ENCODE measurements at places on chromosomes 1 and 21.

DNA sequence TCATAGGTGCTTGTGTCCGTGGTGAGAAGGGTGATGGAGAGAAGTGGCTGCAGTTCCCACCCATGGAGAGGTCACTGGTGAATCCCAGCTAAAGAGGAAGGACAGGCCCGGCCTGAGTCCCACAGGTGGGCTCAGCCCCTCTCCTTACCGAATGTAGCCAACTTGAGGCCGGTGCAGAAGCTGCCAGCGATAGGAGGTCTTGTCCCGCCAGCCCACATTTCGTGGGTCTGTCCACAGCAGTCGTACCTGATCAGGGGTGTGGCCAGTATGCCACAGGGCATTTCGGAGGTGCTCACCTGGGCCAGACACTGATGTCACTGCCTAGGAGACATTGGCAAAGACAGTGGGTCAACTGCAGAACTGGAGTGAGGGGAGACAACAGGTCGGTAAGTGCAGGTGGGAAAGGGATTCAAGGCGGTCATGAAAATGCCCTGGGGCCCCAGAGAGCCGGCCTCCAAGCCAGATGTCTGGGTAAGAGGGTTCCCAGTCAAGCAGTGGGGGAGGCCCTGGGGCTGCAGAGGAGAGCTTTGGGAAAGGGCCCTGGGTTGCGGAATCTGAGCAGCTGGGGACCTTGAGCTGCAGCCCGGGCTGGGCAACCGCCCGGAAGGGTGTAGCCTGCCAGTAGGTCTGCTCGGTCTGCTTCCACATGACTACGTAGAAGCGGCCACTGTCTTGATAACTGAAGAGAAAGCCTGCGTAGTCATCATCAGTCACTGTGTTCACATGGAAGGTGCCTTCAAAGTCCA lies 10.6 kb downstream of the THBS3 start:
- DNase-seq = no peak

DNA sequence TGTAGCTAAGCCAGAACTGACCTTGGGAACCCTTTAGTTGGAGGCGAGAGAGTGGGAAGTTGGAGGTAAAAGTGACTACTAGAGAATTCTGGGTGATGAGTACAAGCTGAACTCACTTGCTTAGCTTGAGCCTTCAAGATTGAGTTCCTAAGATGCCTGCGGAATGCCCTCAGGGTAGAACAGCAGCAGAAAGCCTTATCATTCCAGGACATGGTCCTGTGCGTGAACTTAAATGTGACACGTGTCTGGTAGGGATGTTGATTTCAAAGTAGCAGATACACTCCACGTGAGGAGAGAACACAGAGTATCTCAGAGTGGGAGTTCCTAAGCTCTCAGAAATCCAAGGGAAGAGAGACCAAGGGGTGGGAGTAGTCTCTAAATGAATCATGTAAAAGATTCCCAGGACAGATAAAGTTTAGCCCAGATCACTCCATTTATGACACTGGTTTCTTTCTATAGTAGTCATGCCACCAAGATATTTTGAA lies 60.1 kb downstream of the KCNK1 start:
- no peak for DNase-seq

- DNase-seq = no peak
Observed at GRCh38 chr1:203158960-203159665, 16.5 kb downstream of the MYBPH start.

GRCh38 chr1:15181564-15181963 lies 28.0 kb downstream of the TMEM51 start:
- no peak for DNase-seq

- DNase-seq = no peak
Observed at GRCh38 chr1:204218552-204218951, 4.8 kb upstream of the GOLT1A start.

- no peak for DNase-seq
Observed at GRCh38 chr1:80251591-80251990, 1245.1 kb upstream of the ADGRL4 start.

DNA sequence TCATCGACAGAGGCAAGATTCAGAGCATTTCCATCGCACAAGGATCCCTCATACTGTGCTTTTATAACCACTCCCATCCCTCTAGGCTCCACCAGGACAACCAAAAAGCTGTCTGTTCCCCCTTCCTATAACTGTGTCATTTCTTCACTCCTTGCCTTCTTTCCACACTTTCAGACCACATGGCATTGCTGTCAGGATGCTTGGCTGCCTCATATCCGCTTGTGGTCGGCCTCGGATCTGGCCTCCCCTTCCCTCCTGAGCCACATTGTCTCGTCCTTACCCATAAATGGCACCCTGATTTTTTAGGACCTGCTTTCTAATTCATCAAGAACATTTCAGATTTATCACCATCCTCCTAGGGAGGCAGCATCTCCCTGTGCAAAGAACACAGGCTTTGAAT lies 80.5 kb downstream of the HIVEP3 start:
- DNase-seq = no peak

GRCh38 chr1:12356004-12356890 lies 126.4 kb downstream of the VPS13D start:
- DNase-seq = no peak

DNA sequence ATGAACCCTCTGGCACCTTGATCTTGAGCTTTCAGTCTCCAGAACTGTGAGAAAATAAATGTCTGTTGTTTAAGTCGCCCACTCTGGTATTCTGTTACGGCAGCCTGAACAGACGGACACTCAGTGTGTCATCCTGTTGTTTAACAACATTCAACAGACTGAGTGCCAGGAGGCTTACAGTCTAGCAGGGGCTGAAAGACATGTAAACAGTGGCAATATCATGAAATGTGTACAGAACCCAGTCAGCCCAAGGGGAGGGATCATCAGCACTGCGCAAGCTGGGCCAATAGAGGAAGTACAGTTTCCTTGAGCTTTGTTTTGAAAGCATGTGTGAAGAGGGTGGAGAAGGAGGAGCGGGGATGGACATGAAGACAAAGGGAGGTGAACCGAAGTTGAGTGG lies 13.6 kb downstream of the DIP2A start:
- no peak for DNase-seq

GRCh38 chr1:70142075-70142474 lies 63.3 kb downstream of the LRRC40 start:
- no peak for DNase-seq

DNA sequence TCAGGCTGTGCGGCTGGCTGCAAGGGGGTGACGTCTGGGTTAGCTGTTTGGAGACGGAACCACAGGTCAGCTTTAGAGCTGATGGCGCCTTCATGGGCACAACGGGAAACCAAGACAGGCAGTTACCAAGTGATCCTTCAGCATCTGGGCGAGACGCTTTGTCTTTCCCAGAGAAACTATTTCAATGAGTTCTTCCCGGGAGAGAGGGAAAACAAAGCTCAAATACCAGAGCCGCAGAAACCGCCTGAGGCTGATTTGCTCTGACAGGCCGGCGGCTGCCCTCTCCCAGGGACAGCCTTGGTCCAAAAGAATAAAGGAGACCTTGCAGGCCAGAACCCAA lies 76.5 kb downstream of the CD58 start:
- DNase-seq = no peak

- no peak for DNase-seq
Observed at GRCh38 chr1:168628807-168629206, 52.4 kb downstream of the XCL1 start.

GRCh38 chr1:43522776-43523480 lies 7.8 kb upstream of the PTPRF start:
- DNase-seq = no peak

- DNase-seq = no peak
Observed at GRCh38 chr1:198780376-198780775, 141.5 kb downstream of the PTPRC start.

DNA sequence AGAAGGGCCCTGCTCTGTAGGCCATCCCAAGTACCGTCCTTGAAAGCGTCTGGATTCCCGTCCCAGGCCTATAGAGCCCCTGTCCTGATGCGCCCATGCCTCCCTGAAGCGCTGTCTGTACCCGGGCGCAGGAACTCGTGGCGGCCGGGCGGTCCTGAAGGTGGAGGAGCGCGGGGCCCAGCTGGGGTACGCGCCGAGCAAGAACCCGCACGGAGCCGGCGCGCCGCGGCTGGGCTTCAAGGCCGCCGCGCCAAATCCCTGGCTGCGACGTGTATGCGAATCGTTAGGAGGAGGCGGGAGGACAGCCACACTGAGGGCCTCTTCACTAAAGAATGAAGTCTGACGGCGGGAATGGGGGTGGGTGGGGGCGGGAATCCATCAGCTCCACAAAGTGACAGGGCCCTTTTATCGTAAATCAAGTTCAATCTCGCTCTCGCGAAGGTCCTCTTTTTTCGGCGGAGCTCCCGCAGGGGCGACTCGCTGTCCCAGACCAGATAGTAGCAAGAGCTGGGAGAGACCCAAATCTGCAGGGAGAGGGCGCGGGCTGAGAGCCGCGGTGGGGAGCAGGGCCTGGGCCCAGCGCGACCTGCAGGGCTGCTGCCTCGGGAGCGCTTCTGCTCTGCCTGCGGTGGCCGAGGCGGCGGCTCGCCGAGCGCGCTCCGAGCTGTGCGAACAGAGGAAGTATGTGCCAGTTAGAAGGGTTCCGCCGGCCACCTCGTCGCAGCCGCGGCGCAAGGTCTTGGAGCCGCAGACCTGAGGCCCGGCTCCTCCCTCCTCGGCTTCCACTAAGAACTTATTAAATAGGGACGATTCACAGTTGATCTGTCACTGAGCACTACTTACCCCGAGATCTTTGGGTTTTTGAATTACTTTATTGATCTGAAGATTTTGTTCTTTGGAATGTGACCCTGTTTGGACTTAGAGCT lies 10.4 kb downstream of the BARHL2 start:
- peak; percentile 66 for DNase-seq

GRCh38 chr1:205477759-205478247 lies 22.0 kb upstream of the BLACAT1 start:
- no peak for DNase-seq

DNA sequence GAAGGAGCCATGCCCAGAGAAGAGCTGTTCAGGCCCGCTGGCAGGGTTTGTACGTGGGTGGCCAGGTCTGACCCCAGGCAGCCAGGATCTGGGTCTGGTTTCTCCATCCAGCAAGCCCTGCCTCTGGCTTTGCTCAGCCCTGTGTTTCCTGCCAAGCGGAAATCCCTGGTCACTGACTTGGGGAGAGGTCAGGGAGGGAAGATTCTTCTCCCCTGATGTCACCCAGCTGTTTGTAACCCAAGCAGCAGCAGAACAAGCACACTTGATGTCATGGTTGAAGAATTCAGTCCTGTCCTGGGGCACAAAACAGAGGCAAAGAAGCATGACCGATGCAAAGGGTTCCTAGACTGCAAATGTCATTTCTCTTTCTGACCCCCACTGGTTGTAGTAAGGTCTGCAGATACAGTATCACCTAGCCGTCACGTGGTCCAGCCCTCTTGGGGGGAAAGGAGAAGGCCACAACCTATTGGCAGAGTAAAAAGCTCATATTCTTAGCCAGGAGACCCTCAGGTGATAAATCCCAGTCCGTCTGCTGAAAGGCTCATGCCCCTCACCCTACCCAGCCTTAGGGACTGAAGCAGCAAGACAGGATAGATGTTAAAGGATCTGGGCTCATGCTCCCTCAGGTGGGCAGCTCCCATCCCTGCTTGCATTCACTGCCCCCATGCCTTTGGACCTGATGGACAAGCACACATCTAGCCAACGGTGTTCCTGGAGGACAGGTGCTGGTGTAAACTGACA lies 120.9 kb downstream of the SYT2 start:
- DNase-seq = no peak

GRCh38 chr1:99550198-99550597 lies 95.7 kb upstream of the PALMD start:
- no peak for DNase-seq

GRCh38 chr1:27615346-27616192 lies 11.6 kb upstream of the AHDC1 start:
- no peak for DNase-seq

- DNase-seq = no peak
Observed at GRCh38 chr1:31620631-31621497, 3.4 kb downstream of the HCRTR1 start.

DNA sequence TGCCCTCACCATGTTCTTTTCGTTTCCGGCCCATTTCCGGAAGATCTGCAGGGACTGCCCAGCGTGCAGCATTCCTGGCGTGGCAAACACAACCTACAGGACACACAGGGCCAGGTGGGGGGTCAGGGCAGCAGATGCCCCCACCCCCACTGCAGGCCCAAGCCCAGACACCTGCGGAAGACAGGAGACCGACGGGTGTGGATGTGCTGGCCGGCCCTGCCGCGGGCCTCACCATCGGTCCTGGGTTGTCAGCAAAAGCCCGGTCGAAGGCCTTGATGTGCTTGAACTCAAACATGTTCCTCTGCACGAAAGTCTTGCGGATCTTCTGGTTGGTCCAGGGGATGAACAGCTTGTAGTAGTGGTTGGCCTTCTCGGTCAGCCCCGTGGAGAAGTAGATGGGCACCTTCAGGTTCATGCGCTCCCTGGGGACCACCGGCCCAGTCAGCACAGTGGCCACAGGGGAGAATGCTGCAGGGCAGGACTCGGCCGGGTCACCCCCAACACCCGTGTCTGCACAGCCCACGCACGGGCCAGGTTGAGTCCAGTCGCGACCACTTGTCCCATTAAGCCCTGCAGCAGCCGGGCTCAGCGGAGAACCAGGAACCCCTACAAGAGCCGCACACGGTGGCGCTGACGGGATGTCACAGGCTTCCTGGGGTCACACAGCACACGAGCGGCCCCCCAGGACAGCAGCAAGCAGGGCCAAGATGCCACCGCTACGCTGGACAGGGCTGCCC lies 5.3 kb downstream of the PUSL1 start:
- DNase-seq = no peak

DNA sequence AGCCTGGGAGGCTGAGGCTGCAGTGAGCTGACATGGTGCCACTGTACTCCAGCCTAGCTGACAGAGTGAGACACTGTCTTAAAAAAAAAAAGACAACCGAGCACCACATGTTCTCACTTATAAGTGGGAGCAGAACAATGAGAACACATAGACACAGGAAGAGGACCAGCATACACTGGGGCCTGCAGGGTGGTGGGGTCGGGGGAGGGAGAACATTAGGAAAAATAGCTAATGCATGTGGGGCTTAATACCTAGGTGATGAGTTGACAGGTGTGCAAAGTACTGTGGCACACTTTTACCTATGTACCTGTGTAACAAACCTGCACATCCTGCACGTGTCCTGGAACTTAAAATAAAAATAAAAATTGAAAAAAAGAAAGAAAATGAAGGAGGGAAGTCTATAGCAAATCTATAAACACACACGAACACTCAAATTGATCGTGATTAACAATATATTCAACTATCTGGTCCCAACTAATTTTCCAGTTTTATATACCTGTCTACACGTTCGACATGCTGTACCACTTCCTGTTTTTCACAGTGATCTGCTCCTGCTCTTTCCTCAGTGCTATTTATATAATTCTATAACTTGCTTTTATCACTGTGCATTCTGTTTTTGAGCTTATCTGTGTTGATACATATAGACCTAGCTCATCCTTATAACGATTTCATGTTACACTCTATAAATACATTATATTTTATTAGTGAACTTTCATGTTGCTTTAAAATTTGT lies 27.2 kb downstream of the AK5 start:
- no peak for DNase-seq
